ENCODE measurements at places on chromosomes 13 and 19.

DNA sequence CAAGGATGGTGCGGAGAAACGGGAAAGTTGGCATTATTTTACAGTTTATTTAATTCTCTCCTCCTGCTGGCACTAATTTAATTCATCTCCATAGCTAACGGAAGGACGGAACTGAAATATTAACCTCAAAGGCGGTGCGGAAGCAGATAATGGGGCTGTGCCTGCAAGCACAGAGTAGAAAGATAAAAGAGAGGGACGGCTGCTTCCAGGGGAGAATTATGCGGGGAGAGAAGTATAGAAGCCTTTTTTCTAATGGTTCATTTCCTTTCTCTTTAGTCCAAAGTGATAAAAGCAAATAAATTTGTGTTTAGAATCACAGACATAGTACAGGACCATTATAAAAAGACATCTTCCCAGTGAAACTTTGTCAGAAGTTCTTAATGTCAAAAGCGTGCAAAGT lies 34.5 kb upstream of the UQCRFS1 start:
- no peak for DNase-seq

DNA sequence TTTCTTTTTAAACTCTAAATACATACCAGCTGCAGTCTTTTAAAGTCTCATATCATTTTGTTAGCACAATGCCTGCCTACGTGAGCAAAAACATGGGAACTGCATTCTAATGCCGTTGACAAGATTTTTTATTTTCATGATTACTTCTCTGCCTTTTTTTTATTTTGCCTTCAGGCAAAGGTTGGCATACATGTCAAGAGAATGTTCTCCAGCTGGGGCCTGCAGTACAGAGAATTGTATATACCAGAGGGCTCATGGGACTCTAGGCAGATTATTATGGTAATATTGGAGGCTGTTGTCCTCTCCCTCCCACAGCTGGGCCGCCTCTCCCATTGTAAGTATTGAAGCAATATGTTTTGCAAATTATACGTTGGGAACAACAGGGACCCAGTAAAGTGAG lies 53.9 kb upstream of the OBI1 start:
- DNase-seq = no peak

- no peak for DNase-seq
Measured at GRCh38 chr19:13951799-13952153, 533 bp upstream of the DCAF15 start.

DNA sequence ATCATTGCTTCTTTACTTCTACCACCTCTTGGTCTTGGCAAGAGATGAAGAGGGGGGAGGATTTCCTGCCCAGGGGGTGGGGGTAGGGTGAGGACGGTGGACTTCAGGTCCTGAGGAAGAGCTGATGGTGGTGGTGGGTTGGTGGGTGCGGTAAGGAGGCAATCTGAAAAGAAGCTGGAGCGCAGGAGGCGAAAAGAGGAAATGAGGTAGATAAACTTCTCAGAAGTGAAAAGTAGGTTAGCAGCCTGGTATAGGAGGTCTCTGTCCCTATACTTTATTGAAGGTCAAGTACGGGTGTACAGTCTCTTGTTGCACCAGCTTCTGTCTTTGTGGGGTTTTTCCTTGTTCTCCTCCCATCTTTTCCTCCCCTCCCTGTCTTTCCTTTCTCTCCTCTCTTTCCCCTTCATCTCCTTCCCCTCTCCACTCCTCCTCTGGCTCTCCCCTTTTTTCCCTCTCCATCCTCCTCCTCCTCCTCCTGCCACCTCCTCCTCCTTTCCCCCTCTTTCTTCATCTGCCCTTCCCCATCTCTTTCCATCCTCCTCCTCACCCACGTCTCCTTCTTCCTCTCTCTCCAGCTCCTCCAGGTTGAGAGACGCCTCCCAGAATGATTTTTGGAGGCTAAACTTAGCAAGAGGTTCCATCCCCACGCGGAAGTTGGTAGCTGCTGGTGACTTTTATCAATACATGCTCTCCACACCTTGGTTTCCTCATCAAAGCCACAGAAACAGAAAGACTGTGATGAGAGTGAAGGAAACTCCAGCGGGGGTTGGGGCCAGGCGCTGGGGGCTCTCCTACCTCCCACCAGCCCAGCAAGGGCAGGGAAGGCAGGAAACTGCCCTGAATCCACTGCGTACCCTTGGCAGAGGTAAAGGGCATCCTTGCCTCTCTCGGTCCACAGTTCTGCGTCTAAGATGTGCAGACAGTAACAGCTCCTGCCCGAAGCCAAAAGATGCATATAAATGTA lies 15.3 kb downstream of the TNFSF14 start:
- DNase-seq = peak; percentile 86

GRCh38 chr13:75633285-75633684 lies 2.8 kb upstream of the LMO7 start:
- no peak for DNase-seq

- DNase-seq = no peak
Measured at GRCh38 chr13:32751340-32751739, 165.1 kb downstream of the PDS5B start.

- DNase-seq = no peak
Measured at GRCh38 chr13:27562457-27562856, 57.9 kb downstream of the LNX2 start.

DNA sequence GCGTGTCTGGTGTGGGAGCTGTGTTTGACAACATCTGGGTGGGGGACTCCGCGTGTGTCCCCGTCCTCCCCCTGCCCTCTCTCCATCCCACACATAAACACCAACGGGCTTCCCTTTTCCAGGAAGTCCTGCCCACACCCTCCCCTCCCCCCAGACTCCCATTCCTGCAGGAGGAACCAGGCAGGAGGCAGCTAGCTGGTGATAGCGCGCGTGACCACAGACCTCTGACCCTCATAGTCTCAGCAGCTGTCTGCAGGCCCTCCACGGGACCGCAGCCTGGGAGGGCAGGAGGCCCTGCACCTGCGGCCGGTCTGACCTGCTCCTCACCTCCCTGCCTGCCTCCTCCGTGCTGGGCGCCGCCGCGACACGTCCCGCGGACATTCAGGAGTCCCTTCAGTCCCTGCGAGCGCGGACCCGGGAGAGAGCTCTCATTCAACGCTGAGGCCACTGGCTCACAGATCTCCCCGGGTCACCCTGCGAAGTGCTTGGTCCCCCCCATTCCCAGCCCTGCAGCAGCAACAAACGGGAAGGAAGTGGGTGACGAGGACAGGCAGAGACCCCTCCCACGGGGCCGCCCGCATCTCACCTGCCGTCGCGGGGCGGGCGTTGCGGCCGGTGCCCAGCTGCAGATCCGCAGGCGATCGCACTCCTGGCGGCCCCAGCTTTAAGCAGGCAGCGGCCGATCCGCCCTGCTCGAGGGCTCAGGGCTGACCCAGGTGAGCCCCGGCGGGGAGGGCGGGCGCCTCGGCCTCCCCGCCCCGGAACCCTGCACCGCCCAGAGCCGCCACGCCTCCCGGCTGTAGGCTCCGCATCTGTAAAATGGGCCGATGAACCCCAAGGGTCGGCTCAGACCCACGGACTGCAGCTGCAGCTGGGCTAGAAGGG lies 1.1 kb upstream of the ACP5 start:
- DNase-seq = peak; percentile 37

DNA sequence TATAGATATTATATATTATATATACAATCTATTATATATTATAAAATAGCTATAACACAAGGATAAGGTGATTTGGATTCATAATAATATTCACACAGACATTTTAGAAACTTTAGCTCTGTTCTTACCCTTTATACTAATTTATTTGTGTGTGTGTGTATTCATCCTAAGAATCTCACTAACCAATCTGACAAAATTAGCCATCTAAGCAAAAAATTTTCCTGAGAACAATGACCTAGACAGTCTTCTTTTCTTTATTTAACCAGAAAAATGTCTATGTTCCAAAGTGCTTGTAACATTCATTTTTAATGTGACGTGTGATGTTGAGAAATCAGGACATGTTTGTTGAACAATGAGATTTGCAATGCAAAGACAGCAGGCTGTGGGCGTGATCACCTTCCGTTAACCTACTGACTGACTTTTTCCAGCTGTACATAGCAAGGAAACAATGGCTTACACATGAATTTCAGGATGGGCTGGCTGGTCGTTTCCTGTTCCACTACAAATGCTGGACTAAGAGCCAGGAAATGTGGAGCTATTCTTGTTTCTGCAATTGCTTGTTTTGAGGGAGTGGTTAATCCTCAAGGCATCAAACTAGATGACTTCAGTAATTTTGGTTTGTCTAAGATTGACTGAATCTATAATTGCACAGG lies 634.6 kb upstream of the ARGLU1 start:
- DNase-seq = no peak

DNA sequence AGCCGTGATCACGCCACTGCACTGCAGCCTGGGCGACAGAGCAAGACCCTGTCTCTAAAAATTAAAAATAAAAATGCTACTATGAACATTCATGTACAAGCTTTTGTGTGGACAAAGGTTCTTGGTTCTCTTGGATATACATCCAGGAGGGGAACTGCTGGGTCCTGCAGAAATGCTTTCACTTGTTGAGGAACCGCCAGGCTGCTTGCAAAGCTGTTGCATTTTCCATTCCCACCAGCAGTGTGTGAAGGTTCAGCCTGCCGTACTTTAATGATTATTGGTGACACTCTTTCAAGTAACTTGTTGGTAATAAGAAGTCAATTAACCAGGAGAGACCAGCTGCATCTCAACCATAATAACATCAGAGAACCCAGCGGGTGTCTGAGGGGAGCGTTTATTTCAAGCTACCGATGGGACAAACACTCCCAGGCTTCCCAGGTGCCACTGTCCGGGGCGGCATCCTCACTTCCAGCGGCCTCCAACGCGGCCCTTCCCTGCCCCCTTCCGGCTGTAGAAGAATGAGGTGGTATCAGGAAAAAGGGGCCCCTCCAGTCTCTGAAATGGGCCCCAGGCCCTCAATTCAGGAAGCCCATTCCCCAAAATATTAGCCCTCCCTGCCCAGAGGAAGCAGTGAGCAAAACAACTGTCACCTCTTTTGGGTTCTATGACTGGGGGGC lies 15.2 kb upstream of the PPP1R12C start:
- DNase-seq = no peak

DNA sequence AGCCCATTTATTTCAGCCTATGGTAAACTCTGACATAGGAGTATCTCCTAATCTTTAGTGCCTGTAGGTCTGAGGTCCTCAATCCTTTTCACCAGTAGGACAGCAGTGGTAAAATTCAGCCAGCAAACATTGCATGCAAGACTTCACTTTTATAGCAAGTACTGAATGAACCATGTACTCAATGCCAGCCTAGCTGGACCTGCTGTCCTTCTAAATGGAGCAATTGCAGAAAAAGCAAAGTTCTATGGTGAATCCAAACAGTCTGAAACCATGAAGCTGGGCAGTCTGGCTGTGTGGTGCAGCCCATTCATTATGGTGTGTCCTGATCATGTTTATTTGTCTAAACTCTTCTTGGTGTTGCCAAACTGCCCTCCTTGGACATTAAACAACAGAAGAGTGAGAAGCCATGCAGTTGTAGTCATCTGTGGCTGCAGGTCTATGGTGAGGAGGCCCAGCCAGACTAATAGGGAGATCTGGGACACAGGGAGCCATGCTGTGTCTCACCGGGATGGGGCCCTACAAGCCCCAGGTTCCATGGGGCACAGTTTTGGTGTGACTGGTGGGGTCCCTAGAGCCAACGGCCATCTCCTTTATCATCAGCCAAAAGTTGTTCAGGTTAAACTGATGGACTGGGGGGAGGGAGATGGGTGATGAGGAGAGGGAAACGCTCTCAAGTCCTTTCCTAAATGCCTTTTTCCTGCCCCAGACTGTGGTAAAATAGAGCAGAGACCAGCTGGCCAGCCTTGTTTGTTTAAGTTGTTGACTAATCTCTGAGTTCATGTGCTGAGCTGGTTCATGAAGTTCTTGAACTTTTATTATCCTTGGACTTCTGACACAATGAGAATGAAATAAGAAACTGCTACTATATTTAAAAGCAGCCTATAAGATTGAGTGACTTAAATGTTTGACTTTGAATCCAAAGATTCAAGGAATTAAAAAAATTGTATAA lies 20.6 kb upstream of the TNFSF11 start:
- DNase-seq = no peak

- DNase-seq = no peak
Measured at GRCh38 chr13:108409730-108410129, 140.2 kb downstream of the TNFSF13B start.

GRCh38 chr13:72643311-72643989 lies 84.0 kb downstream of the MZT1 start:
- DNase-seq = peak; percentile 45

DNA sequence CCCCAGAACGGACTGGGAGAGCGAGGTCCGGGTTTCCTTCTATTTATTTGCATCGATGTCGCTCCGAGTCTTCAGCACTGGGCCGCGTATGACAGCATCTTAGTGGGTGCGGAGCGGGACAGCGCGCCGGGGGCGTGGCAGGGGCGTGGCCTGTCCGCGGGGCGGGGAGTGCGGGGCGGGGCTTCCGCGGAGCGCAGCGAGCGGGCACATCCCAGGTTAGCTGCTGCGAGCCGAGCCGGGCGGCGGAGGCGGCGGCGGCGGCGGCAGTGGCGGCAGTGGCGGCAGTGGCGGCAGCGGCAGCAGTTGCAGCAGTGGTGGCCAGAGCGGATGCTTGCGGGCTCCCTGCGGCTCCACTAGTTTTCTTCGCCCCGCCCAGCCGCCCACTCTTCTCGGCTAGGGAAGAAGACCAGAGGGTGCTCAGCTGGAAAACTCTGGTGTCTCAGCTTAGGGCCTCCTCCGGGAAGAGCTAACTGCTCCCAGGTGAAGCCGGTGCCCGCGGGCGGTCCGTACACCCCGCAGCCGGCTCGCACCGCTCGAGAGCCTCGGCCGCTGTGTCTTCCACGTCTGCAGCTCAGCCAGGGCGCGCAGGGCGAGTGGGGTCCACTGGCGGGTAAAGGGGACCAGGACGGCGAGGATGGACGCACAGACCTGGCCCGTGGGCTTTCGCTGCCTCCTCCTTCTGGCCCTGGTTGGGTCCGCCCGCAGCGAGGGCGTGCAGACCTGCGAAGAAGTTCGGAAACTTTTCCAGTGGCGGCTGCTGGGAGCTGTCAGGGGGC lies at the start of gene GPC5:
Gene GPC5 (plus strand): TSS at position 209 of the 776 bp plus-strand sequence.
- DNase-seq = peak; percentile 88

- peak; percentile 12 for DNase-seq
Measured at GRCh38 chr13:26377038-26377437, 123.1 kb downstream of the CDK8 start.

DNA sequence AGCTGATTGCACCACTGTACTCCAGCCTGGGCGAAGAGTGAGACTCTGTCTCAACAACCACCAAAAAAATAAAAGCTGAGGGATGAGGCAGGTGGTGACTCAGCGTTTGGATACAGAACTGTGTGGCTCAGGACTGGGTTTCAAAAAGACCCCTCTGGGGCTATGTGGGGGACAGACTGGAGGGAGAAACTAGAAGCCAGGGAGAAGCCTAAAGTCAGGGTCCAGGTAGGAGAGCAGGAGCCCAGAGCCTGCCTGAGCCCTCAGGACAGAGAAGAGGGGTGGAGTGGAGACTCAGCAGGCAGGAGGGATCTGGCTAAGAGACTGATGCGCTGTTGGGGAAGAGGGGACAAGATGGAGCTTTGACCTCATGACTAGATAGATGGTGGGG lies 1.8 kb upstream of the CD37 start:
- DNase-seq = no peak

DNA sequence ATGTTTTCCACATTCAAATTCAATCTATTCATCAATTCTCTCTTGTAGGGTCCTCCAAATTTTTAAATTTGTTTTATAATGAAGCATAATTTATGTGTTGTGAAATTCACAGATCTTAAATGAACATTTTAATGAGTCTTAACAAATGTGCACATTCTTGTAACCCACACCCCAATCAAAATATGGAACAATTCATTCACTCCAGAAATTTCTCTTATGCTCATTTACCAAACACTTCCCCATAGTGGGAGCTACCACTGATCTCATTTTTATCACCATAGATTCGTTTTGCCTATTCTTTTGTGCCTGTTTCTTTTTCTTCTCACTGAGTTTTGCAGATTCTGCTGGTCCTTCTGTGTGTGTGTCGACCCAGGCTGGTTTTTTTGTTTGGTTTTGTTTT lies 664.1 kb downstream of the EFNB2 start:
- no peak for DNase-seq

Measured in activated CD4-positive, alpha-beta T cell treated with anti-CD3 and anti-CD28 coated beads, Interleukin-2, amount 50 U/mL, for 16 hours (primary cell).